ENCODE measurements at places on chromosomes 3 and 15.

GRCh38 chr3:101950510-101950909 is 101.2 kb downstream of the NFKBIZ start:
- DNase-seq = no peak

DNA sequence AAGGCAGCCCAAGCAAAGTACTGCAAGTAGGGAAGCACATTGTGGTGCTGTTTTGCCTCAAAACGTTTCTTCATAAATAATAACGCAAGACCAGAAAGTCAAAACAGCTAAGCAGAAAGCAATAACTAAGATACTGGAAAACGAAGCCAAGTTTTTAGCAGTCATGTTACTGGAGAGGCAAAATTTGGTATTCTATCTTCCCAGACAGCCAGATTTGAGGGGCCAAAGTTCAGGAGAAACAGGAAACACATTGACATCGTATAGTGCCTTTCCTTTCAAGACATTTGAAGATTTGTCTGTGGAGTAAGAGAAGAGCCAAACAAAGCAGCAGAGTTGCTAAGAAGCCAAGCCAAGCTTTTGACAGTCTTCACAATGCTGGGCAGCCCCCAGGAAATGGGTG is 843.6 kb upstream of the NECTIN3 start:
- no peak for DNase-seq

GRCh38 chr3:65939801-65940246 is 98.9 kb downstream of the MAGI1 start:
- DNase-seq = no peak

DNA sequence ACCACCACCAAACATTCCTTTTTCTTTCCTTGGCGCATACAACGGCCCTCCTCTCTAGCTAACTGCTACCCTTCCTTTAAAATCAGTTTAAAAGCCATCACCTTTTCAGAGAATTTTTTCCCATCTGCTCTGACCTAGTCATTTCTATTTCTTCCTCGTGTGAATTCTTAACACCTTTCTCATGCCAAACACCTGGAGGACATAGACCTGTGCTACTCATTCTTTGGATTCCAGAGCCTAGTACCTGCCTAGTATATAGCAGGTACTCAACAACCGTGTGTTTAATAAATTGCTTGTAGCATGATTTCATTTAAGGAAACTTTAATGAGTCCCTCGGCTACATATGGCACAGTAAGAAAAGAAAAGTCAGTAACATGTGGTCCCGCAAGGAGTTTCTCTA is 2.0 kb upstream of the TPM1 start:
- DNase-seq = no peak

GRCh38 chr3:190178779-190179178 is 58.1 kb upstream of the P3H2 start:
- no peak for DNase-seq

DNA sequence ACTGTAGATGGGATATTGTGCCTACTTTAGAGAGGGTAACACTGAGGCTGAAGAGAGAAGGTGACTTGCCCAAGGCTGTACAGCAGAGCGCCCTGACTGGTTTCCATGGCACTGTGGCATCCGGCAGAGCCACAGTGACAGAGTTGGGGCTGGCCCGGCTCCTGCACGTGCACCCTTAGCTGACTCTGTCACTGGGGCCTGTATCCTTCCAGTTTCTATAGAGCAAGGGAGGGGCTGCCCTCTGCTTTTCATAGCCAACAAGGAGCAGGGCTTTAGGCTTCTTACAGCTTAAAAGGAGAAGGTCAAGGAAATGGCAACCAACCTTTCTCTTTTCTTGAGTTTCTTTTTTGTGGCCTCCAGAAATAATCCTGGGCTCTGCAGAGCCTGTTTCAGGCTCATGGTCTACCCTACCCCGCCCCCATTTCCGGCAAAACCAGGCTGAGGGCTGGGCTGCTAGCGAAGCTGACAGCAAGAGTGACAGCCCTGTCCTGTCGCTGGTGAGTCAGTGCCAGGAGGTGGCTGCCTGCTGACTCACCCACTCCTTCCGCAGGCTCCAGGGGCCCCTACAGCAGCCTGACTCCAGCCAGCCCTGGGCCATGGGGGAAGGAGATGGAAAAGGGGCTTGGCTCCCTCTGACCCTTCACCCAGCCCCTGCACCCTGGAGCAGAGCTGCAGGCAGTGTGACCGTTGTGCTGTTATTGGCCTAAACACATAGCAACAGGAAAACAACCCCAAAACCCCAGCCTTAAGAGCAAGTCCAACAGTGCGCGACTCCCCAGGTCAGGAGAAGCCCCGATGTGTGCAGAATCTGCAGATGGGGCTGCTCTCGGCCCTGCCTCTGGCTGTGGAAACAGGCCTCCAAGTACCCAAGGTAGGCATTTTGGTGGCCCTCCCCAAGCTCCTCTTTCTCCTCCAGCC is 29.8 kb downstream of the SLC6A6 start:
- DNase-seq = peak; percentile 94

DNA sequence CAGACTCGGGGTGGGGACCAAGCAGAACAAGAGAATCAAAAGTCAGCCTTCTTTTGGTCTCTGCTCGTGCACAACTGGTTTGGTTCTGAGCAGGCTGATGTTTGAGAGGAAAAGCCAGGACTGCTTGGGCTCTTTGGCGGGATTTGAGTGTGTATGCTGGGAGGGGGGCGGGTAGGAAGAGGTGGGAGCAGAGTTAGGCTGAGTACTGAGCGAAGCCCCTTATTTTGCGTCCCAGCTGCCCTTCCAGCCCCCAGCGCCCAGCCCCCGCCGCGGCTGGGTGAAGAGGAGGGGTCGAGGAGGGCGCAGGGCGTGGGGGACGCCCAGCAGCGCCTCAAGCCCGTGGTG is 153.5 kb upstream of the GOLIM4 start:
- DNase-seq = no peak

DNA sequence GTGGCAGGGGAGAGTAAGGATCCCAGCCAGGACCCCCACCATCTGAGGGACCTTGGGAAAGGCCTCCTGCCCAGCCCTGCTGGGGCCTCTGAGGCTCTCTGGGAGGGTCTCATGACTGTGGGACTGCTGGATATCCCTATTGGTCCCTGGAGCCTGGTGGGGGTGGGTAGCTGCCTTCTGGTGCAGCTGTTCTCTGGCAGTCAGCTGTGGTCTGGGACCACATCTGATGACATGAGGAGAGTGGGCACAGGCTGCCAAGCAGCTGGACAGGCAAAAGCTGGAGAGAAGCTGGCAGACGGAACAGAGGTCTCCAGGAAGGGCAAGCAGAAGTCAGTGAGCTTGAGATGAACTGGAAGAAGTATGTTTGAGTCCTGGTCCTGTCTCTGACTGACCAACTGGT is 22.4 kb downstream of the PLEKHO2 start:
- no peak for DNase-seq

GRCh38 chr15:50476143-50476542 is 51.9 kb downstream of the USP8 start:
- DNase-seq = no peak

- DNase-seq = no peak
Measured at GRCh38 chr3:1527786-1528185, 435.0 kb downstream of the CNTN6 start.

DNA sequence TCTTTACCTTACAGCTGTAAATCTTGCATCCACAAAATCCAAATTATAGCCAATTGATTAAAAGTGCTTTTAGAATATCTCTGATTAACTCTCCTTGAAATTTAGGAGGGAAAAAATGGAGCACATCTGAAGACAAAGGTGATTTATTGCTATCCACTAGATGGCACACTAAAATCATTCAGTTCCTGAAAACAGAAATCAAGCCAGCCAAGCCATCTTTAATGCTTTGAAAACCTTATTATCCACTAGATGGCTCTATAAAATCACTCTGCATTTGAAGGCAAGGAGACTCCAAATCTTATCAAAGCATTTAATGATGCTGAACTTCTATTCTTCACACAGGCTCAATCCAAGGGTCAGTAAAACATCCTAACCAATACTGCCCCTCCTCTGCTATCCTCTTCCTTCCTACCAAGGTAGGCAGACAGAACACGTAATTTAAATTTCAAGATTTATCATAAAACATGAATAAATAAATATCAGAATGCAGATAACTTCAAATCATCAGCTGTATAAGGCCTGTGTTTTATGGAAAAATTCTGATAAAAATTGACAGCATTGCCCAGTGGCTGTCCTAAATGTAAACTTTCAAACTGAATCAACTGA is 48.4 kb downstream of the GOLIM4 start:
- DNase-seq = peak; percentile 72

DNA sequence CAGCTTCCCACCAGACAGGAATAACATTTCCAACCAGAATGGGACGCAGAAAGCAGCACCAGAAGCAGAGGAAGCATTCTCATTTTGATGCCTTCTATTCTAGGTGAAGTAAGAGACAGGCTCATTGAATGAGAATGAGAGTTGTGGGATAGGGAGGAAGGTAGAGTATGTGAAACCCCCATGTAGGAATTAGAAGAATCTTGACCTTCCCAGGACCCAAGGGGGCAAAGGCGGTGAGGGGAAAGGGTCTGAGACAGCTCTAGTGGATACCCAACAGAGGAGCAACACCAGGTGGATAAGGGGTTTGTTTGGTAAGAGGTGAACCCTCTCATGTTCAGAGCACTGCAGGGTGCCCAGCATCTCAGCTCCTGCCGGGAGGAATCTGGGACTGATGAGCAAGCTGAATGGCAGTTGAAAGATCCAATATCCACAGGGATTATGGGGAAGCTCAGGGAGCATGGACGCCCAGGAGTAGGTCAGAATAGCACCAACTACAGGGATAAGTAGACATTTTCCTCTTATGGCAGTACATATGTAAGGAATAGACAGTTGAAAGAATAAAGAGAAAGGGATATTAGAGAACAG is 77.0 kb downstream of the PLCL2 start:
- DNase-seq = no peak

DNA sequence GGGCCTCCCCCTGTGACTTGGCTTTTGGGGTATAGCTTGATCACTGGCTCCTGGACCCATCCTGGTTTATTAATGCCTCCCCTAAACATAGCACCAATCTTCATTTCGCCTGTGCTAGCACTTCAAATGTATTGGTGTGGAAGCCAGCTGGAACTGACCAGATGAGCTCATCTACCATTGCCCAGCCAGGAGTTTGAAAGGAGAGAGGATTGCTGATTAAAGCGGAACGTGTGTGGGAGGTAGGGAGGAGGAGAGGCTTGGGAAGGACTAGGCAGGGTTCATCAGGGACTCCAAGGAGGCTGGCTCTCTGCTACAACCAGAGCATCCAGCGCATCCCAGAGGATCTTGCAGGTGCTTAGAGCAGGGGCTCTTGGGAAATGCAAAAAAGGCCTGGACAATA is 34.4 kb upstream of the TLE3 start:
- no peak for DNase-seq

GRCh38 chr3:102390171-102390864 is 44.5 kb upstream of the ZPLD1 start:
- no peak for DNase-seq

DNA sequence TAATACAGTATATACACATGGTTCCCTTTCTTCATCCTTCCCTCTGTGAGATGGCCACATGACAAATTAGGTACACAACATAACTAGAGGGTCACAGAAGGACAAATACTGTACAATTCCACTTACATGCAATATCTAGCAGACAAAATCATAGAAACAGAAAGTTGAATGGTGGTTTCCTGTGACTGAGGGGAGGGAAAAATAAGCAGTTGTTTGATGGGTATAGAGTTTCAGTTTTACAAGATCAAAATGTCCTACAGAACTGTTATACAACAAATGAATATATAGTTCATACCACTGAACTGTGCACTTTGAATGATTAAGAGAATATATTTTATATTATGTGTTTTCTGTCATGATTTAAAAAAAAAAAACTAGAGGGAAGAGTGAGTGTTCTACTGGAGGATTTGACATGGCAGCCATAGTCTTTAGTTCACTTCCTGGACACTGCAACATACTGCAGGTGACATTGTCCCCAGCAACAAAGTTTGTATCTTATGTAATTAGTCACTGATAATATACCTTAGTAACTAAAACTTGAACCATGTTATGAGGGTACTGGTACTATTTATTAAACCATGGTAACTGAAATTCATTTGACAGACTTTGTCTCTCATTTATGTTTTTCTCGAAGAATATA is 37.2 kb downstream of the CCDC54 start:
- DNase-seq = peak; percentile 12

DNA sequence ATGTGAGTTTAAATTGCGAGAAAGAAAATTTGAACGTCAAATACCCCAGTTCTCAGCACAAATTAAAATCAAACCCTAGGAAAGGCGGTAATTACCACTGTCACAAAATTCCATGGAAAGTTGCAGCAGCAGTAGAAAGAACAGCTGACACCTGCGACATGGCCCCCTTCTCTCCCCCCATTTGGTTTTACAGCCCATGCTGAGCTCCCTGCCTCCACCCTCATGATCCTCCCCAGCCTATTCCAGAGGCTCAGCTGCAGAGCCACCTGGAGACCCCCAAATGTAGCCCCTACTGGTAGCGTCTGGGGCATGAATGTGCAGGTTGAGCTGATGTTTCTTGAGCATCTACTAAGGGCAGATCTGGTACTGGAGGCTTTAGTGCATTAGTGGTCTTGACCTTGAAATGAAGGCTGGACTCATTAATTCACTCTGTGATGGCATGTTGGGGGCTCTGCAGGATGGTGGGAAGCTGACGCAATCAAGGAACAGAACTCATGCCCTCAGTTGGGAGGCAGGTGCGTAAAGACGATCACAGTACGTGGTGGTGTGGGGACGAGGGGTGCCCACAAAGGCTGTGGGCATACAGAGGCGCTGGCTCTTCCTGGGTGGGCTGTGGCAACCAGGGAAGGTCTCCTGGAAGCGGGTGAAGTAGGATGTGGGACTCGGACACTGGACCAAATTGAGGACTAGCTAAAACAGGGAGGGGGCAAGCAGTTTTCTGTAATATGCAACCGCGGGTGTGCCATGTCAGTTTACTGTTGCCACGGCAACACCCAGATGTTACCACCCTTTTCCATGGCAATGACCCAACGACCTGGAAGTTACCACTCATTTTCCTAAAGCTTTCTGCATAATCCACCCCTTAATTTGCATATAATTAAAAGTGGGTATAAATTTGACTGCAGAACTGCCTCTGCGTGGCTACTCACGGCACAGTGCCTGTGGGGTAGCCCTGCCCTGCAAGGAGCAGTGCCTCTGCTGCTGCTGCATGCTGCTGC is 39.8 kb downstream of the PRKCD start:
- DNase-seq = no peak

GRCh38 chr3:187947927-187948682 is 202.8 kb upstream of the BCL6 start:
- DNase-seq = no peak

GRCh38 chr15:90594301-90594738 is 64.6 kb downstream of the CRTC3 start:
- peak; percentile 88 for DNase-seq

- DNase-seq = no peak
Measured at GRCh38 chr3:15326037-15326436, 6.3 kb downstream of the SH3BP5 start.

GRCh38 chr15:84929795-84930603 is 45.5 kb downstream of the SLC28A1 start:
- DNase-seq = no peak

GRCh38 chr15:67033571-67034044 is 31.8 kb upstream of the SMAD3 start:
- DNase-seq = no peak

DNA sequence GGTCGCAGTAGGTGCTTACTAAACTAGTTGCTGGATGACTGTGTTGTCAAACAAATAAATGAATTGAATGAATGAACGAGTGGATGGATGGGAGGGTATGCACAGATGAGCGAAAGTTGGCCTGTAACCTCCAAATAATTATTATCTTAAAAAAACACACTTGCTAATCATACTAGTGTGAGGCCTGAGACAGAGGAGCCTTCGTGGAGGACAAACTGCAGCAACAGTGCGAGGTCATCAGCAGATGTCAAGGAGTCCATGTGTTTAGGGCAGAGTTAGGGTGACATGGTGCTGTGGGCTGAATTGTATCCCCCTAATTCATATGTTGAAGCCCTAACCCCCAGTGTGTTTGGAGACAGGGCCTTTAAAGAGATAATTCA is 24.4 kb downstream of the CORO2B start:
- DNase-seq = no peak

- DNase-seq = no peak
Measured at GRCh38 chr15:31353931-31354330, 27.3 kb downstream of the KLF13 start.
